ENCODE measurements at places on chromosomes 3 and 15.

DNA sequence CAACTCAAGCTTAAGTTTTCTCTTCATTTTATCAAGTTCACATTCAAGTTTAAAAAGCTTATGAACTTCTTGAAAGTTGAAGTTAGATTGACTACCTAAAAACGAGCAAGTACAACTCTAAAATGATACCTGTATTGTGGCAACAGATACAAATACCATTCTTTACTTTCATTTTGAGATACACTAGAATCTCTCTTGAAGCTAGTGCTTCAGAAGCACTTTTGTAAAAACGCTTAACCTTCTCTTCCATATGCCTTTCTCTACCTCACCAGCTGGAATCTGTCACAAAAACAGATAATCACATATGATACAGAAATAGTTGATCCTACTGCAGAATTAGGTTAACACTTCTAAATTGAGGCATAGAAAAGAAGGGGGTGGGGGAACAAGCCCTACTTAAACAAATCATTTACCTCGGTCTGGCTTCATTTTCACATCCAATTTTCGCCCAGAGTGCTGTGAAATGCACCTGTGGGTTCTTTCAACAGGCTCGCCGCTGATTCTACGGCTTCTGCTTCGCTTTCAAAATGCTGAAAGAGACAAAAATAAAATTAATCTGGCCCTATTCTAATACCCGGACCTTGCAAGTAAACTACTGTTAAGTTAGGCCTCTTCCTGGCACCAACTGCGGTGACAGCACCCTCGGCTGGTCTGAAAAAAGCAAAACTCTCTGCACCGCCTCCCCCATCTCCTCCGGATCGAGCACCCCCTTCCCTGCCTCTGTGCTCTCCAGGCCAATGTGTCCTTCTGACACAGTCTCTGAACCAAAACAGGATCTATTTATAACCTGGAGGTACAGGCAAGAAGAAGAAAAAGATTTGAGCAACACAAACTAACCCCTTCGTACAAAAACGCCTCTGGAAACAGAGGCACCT, 1.4 kb downstream of the ATOSA start:
- no peak for DNase-seq

GRCh38 chr3:82087958-82088357, 326.5 kb upstream of the GBE1 start:
- DNase-seq: peak; percentile 84

DNA sequence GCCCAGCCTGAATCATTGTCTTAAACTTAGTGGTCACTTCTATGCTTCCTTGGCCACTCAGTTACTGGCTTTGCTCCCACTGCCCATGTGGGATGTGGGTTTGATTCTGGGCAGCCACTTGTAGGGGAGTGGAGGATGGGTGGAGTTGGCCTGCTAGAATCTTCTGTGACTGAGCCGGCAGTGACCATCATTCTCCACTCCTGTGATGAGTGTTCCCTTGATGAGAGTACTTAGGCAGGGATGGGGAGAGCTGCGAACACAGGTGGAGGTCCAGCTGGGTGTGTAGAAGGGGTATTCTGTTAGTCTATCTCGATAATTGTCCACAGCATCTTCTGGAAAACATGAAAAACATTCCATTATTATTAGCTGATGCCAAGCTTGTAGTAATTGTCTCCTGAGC, 8.0 kb downstream of the TM6SF1 start:
- no peak for DNase-seq

DNA sequence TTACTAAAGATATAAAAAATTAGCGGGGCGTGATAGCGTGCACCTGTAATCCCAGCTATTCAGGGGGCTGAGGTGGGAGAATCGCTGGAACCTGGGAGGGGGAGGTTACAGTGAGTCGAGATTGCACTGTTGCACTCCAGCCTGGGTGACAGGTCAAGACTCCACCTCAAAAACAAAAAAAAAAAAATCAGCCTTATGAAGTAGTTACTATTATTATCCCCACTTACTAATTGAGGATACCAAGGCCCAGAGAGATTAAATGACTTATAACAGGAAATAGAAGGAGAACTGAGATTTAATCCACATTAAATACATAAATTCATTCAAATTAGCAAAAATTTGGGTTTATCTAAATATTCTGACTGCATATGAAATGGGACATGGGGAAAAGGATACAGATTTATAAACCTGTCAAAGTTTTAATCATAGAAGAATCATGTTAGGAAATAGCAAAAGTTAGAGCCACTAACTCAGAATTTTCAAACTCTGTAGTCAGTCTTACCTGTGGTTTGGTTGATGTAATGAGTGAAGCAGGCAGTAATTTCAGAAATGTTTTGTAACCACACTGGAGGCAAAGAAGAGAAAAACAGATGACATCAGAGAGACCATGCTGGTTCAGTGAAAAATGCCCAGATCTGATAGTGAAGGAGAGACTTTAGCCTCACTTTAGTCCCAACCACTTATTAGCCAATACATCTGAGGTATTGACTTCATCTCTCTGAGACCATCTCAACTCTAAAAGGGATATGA, 25.0 kb upstream of the ACAP2 start:
- no peak for DNase-seq

GRCh38 chr15:55589287-55589686, 1.1 kb upstream of the PYGO1 start:
- no peak for DNase-seq

DNA sequence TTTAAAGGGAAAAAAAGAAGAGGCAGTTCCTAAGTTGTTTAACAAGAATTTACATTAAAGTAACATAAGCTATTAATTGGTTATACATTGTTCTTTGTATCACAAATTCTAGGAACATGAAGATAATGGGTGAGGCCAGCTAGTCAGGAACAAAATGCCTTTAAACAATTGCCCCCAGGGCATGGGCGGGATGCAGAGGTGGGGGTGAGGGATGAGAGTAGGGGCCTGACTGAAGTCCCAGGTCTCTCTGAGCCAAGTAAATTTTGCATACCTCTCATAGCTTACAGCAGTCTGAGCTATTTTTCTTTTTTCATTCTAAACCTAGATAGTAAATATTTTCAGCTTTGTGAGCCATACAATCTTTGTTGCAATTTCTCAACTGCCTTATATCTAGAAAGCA, 77.8 kb upstream of the RNU6-1 start:
- DNase-seq: no peak

GRCh38 chr15:89679212-89679611, at the start of gene PLIN1:
PLIN1 (minus strand) TSS chr15:89679367; CDS start chr15:89677489, 1,878 bp downstream.
- no peak for DNase-seq

DNA sequence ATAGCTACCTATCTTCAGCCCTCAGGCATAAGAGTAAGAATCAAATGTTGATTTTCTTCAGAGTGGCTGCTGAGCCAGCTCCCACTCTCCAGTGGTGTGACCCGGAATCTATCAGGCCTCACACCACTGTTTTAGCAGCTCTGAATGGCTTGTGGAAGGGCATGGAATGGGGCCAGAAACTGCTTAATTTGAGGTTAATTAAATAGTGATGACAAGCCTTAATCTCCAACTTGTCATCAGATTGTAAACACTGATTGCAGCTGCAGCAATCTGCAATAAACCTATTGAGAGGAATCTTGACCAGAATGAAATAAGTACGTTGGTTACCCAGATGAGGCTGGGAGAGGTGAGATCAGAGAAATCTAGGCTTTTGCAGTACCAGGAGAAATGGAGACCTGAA, 317.4 kb downstream of the FHIT start:
- peak; percentile 70 for DNase-seq

DNA sequence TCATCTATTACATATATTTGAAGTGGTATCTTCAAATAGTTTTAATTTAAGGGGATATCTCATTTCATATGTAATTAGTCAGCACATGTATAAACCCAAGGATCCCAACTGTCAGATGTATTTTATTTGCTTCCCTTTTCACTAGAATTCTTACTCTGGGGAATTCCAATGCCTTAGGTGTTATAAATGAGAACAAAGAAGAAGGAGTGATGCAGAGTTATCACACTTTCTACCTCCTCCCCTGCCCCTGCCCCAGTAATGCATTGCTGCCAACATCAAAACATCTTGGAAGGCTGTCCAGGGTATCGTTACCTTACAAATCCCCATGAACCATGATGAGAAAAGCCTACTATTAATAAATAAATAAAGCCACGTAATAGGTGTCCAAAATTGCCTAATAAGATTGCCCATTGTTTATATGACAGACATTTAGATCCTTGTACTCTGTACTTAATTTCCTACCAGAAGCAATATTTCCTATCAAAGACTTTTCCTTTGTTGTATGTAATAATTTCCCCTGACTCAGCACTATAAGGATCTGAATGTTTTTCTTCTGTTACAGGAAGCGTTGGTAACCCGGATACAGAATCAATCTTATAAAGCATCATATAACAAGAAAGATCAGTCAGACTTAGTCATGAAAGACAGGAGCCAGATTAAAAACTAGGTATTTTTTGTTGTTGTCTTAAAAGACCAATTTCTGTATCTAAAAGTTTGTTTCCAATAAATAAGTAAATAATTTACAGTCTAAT, 38.8 kb downstream of the CBLB start:
- no peak for DNase-seq

GRCh38 chr3:112688819-112689218, 47.9 kb upstream of the CCDC80 start:
- DNase-seq: no peak

GRCh38 chr3:98329392-98330124, 24.1 kb upstream of the OR5K4 start:
- DNase-seq: peak; percentile 4

DNA sequence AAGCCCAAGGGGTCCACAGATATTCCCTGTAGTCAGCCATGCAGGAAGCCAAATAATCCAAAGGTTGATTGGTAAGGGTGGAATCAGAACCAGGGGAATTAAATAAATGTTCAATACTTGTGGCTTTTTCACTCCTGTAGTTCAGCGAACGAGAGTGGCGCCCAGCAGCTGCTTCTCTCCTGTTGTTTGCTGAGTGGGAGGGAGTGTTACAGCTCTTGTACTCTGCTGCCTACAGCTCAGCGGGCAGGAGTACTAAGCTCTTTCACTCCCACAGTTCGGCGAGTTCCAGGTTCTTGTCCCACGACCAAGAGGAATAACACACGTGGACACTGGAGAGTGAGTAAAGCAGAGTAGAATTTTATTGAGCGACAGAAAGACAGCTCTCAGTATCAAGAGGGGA, 105.9 kb downstream of the MOBP start:
- no peak for DNase-seq

- no peak for DNase-seq
Measured at GRCh38 chr3:181929501-181929900, 217.8 kb downstream of the SOX2 start.

DNA sequence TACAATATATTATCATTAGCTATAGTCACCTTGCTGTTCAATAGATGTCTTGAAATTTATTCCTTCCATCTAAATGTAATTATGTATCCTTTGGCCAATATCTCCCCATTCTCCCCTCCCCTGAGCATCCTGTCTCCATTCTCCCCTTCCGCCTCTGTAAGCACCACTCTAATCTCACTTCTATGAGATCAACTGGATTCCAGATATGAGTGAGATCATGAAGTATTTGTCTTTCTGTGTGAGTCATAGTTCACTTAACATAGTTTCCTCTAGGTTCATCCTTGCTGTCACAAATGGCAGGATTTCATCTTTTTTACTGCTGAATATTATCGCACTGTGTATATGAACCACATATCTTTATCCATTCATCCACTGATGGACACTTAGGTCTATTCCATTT, 148.8 kb upstream of the NDN start:
- DNase-seq: no peak

- no peak for DNase-seq
Measured at GRCh38 chr3:116984301-116984700, 274.7 kb downstream of the TUSC7 start.

- DNase-seq: no peak
Measured at GRCh38 chr3:123286308-123287023, 84.7 kb downstream of the SEC22A start.

DNA sequence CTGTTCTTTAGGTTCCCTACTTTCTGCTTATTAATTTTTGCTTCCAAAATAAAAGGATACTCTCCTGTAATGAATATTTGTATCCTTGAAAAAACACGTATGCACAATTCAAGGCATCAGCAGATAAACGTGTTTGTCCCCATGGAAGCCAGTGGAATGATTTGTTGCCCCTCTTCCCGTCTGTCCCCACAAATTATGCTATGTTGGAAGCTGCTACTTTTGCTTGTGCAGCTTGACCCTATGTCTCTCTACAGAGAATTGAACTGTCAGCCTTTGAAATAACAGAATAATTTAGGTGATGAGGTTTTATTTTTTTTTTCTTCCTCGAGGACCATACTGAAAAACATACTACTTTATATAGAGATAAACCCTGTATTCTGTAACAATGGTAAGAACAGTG, 401.5 kb upstream of the GOLIM4 start:
- no peak for DNase-seq

DNA sequence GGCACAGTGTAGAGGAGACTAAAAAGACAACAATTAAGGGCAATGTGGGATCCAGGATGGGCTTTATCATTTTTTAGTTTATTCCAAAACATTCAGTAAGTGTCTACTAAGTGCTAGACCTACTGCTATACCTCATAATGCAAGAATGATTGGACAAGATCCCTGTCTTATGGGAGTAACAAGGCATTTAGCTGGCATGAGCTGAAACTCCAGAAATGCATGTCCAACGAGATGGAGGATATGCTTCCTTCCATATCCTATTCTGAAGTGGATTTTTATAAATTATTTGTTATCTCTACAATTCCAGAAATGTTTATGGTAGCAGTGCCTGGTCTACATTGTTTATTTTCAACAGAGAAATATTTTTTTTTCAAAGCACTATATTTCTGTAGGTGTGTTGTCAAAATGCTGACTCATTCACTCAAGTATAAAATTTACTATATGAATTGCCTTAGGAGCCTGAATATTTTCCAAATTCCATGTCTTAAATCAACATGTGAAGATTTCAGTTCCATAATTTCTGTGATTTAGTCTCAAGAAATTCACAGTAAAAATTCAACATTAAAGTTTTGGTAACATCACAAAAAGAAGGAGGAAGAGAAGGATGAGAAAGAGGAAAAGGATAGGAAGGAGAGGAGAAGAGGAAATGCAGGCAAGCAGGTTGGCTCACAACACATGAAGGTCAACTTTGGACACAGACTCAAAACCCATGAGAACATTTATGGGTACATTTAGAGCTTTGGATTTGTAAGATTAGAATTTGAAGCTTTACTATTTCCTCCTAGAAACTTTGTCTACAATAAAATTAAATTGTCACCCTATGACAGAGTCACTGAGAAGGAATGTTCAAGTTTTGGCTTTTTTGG, 88.6 kb downstream of the P3H2 start:
- DNase-seq: no peak

- peak; percentile 59 for DNase-seq
Measured at GRCh38 chr15:71136159-71136783, 21.0 kb downstream of the THSD4 start.

GRCh38 chr3:15694628-15695027, 93.1 kb downstream of the BTD start:
- DNase-seq: no peak

DNA sequence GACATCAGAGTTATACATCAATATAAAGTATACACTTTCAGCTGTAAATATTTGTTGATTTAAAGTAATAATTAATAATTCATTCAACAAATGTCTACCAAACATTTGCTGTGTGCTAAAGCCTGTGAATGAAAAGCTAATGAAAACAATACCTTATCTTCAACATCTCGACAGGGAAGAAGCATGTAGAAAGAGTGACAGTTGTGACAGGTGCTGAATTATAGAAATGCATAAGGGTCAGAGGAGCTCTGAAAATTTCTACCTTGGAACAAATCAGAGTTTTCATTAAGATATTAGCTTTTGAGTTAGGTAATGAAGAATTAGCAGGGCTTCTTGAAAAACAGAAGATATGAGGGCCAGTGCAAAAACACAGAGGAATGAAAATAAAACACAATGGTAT, 739.2 kb downstream of the VGLL3 start:
- DNase-seq: no peak

GRCh38 chr15:51536965-51537574, 85.5 kb downstream of the DMXL2 start:
- peak; percentile 5 for DNase-seq

Data from skeletal muscle cell (primary cell).